ENCODE measurements at places on chromosomes 16 and 17.
A peak's percentile ranks its signal among the peaks of the same experiment; 100 is the strongest.

DNA sequence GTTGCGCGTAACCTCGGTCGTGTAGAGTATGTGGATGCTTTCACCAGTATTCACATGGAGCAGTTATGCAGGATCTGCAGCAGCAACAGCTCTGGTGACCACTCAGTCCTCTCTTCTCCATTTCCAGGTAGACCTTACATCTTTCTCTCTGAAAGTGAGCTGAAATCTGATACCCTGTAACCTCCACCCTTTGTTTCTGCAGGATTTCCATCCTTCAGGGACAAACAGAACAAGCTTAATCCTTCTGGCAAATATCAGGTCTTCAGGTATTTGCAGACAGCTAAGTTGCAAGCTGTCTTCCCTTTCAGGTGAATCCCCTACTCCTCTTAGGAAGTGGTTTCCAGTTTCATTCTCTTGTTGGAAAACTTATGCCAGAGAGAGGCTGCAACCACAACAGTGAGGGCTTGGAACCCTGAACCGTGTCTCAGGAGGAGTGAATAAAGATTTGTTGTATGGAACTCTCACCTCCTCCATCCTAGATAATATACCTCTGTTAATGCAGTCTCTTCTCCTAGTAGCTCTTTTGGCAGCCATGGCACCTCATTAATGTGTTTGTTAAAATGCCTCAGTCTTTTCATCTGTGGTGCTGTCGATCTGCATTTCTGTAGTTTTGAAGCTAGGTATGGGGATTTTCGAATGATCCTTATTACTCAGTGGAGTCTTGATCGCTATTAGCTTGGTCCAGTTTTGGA lies 172.5 kb downstream of the PRKCA start:
- DNase-seq, result no peak

DNA sequence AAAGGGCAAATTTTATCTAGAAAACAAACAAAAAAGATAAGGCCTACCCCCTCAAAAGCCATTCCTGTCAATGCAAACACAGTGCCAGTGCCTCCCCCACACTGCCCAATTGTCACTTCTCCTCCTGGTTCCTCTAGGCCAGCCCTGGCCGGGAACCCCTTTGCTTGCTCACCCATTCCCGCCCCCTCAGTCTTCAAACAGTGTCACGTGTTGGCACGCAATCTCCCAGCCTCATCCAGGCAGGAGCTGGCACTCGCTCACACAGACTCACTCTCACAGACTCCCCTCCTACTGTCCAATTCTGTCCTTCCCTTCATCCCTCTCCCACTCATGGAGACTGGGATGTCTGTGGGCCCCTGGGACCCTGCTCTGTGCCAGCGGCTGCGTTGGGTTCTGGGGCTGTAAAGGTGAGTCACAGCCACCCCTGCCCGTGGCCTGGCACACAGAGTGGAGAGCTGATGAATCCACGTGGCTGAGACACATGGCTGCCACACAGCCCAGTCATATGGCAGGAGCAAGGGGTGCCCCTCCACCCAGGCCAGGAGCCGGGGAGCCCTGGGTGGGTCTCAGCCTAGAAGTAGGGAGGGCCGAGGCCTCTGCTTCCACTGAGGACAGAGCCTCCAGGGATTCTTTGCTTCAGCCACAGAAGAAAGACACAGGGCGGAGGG lies 54.8 kb downstream of the VAC14 start:
- no peak for DNase-seq

DNA sequence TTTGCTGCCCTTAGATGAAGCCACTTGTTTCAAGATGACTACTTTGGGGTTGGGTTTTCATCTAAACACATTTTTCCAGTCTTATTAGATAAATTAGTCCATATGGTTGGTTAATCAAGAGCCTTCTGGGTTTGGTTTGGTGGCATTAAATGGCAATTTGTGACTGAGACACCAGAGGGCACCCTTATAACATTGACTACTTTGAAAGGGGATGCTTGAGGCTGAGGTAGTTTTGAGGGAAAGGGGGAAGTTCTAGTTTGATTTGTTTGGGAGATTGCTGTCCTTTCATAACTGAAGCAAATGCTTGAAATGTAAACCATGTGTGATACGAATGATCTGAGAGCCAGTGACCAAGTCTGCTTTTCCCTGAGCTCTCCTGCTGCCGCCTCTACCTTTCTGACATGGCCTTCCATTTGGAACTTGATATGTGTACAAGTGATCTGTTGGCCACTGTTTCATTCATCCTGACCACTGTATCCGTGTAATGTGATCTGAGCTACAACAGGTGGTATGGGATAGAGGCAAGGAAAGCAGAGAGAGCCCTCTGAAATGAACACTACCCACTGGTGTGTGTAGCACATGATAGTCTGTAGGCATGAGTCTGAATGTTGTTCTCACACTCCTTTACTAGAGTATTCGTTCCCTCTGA lies 5.8 kb upstream of the RARA start:
- DNase-seq, result peak; percentile 35

DNA sequence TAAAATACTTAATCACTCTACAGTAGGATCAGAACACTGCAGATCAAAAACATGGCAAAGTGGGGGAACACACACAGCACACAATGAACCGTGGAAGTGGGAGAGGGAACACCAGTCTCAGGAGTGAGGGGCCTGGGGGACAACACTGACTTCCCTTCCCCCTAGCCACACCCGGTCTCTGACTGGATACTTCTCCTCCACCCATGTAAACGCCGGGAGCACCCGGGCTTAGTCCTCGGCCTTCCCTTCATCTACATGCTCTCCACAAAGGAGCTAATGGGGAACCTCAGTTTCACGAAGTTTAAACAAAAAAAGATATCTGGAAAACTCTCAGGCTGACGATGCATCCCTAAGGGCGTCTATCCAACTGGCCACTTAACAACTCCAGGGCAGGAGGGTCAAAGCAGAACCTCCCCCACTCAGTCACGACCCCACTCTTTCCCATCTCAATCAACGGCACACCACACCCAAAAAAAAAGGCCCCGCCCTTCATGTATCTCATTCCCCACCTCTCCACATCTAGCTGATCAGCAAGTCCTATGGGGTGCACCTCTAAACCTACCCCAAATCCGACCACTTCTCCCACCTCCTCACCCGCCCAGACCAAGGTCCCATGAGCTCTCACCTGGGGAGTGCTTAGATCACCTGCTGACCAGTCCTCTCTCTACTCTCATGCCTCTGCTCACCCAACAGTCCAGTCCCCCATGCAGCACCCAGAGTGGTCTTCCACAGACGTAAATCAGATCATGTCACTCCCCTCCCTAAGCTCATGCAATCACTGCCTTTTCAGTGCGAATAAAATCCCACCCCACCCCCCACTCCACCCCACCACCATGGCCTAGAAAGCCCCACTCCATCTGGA lies 7.4 kb downstream of the ZDHHC7 start:
- DNase-seq, result no peak

DNA sequence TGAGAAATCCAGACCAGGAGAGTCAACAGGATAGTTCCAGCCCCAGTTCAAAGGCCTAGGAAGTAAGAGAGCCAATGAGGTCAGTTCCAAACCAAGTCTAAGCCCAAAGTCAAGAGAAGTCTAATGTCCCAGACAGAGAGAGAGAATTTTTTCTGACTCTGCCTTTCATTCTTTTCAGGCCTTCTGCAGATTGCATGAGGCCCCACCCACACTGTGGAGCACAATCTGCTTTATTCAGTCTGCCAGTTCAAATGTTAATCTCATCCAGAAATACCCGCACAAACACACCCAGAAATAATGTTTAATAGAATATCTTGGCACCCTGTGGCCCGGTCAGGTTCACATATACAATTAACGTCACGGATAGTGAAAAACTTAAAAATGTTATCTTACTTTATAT lies 962.4 kb upstream of the SOX9 start:
- no peak for DNase-seq

DNA sequence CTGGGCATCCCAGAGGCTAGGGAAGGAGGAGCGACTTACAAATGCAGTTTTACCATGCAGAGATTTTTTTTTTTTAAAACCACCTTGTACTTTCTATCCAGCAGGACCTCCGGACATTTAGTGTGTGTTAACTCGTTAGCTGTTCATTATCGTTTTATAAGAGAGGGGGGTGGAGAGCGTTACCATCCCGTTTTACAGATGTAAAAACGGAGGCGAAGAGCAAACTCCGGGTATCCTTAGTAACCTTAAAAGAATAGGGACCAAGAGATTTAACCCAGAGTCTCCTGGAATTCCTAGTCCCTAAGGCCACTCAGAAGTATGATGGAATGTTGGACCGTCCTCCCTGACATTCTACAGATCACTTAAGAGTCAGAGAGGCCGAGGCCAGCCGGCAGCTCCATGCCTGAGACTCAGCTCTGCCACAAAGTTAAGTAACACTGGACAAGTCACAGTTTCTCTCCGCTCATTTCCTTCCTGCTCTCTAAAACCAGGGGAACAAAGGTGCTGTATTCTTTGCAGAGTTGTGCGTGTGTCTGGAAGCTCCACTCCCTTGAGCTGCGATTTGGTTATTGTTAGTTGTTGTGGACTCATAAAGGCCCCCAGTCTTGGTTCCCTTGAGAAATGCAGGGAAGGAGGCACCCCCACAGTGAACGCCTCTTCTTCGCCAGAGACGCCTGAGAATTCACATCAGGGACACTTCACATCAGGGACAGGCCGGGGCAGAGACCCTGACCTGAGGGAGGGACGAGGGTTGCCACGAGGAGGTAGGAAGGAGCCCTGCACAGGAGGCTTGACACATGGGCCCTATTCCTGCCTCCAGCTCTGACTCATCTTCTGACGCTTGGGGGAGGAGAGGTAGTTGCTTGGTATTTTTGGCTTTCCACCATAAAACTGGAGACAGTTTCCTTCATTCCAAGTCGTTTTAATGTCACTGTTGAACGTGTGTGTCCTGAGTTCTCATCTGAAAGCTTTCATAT lies 1.2 kb downstream of the DUSP14 start:
- DNase-seq, result no peak

- no peak for DNase-seq
Measured at GRCh38 chr17:17580662-17581470, 10.6 kb downstream of the PEMT start.

DNA sequence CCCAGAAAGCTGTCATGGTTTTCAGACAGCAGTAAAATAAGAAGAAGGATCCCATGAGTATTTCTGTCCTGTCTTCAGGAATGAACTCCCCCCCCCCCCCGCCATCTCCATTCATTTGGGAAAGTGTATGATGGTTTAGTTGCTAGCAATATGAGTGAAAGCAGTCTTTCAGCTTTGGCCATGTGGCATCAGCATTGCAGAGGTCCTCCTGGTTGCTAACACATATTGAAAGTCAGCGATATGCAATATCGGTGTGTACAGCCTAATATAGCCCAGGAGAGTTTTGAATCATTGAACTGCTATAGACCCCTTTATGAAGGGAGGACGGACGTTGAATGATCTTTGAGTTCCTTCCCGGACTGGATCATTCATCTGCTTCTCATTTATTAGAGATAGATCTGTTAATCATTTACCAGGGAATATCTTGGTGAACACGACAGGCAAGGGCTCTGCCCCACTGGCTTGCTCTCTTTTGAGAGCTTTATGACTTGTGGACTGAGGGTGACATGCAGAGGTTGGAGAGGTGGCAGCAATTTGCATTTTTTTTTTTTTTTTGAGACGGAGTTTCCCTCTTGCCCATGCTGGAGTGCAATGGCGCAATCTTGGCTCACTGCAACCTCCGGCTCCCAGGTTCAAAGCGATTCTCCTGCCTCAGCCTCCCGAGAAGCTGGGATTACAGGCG lies 25.2 kb downstream of the DEF8 start:
- no peak for DNase-seq

DNA sequence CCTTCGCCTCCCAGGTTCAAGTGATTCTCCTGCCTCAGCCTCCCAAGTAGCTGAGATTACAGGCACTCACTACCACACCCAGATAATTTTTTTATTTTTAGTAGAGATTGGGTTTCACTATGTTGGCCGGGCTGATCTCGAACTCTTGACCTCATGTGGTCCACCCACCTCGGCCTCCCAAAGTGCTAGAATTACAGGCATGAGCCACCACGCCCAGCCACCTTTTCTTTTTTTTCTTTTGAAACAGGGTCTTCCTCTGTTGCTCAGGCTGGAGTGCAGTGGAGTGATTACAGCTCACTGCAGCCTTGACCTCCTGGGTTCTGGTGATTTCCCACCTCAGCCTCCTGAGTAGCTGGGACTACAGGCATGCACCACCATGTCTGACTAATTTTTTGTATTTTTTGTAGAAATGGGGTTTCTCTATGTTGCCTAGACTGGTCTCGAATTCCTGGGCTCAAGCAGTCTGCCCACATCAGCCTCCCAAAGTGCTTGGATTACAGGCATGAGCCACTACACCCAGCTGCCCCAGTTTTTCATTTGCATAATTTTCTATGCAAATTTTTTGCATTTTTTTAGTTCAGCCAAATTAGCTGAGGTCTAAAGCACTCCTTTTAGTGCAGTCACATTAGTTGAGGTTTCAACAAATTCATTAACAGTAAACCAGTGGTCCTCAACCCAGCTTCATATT lies 11.3 kb downstream of the WWP2 start:
- DNase-seq, result no peak

DNA sequence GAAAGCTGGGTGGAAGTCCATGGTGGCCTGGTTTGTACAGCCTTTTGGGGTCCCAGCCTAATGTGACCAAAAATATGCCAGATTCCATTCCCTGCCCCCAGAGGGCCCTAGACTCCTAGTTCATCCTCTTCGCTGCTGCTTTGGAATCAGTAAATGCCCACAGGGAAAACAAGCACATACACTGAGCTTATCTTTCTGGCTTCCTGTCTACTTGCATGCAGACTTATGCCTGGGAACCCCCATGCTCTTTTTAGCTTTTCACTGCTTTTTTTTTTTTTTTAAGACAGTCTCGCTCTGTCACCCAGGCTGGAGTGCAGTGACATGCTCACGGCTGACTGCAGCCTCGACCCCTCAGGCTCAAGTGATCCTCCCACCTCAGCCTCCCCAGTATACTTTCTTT lies 6.2 kb upstream of the CD300LG start:
- DNase-seq, result no peak

DNA sequence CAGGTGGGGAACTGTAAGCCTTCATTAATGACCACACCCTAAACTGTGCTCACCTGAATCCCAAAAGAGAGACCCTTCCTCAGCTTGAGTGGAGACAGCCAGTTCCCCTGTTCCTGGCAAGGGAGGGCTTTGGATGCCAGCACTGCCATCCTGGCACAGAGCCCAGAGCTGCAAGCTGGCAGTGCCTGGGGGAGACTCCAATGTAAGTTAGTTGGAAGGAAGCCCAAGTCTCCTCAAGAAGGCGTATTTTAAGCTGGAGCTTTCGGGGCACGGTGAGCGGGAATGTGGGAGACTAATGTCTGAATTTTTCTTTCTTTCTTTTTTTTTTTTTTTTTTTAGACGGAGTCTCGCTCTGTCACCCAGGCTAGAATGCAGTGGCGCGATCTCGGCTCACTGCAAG lies 4.7 kb downstream of the CDC42EP4 start:
- DNase-seq, result peak; percentile 51

DNA sequence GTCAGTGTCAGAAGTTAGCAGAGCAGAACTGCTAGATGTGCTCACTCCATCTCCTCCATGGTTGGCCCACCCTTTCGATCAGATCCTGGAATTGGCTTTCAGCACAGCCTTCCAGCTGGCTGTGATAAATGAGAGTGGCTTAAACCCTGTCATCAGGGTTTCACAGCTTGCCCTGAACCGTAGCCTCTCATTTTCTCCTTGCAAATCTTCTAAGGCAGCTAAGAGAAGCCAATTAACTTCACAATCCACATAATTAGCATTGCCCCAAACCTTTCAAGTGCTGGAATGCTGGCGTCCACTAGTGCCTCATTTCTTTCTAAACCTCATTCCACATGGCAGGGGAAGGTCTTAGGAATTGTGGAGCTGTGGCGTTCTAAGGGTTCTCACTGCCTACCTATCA lies 21.7 kb downstream of the MILR1 start:
- DNase-seq, result no peak

GRCh38 chr16:4257646-4258556 lies 14.9 kb downstream of the TFAP4 start:
- DNase-seq, result no peak

Data from COR-L47 (cell line).